CD4-positive, alpha-beta T cell treated with Interleukin-17A for 4 hours (primary cell): ENCODE measurements at places on chromosomes 7 and 10.

- DNase-seq: no peak
Measured at GRCh38 chr10:20105931-20106330, 289.7 kb downstream of the PLXDC2 start.

GRCh38 chr7:70627461-70627860 lies 504.5 kb upstream of the GALNT17 start:
- DNase-seq: no peak

GRCh38 chr10:51074238-51075028 lies at the start of gene PRKG1:
TSS of gene PRKG1 (plus strand) at chr10:51074487.
- DNase-seq: no peak

- peak; percentile 21 for DNase-seq
Measured at GRCh38 chr10:89861584-89862301, 160.4 kb downstream of the KIF20B start.

- no peak for DNase-seq
Measured at GRCh38 chr10:35300063-35300699, 36.1 kb upstream of the CCNY start.
